ENCODE measurements at places on chromosomes 5 and 9.

DNA sequence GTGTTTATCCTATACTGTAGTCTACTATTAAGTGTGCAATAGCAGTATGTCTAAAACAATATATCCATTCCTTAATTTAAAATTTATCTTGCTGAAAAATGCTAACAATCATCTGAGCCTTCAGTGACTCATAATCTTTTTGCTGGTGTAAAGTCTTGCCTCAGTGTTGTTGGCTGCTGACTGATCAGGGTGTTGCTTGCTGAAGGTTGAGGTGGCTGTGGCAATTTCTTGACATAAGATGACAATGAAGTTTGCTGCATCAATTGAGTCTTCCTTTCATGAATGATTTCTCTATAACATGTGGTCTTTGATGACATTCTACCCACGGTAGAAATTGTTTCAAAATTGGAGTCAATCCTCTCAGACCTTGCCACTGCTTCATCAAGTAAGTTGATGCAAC lies 24.3 kb upstream of the SPEF2 start:
- DNase-seq = no peak

DNA sequence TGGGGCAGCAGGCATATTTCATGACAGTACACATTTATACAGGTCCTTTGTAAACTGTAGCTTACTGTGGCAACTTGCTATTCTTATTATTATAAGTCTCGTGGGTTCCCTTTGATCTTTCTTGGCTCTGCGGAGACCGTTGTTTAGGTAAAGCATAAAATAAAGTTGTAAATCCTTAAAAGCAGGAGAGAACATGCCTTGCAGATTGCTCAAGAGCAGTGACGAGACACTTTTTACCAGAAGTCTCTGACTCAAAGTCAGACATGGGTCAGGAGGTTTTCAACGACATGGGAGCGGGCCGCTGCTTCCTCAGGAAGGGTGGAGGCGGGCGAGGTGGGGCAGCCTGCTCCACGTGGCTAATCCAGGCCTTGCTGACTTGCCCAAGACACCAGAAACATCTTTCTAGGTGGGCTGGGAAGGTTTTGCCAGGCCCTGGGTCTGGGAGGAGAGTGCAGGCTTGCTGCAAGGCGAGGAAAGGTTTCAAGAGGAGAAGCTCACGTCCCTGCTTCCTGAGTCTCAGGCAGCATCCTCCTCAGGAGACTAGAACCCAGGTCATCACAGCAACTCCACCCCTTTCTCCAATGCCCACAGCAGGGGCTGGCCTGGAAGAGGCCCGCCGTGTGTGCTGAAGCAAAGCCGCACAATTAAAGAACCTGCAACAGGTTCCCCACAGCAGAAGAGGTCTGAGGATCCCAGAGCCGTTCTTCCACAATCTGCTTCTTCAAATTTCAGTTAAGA lies 6.5 kb downstream of the TBC1D2 start:
- no peak for DNase-seq

- DNase-seq = no peak
Observed at GRCh38 chr5:41095324-41096101, 24.4 kb upstream of the MROH2B start.

- DNase-seq = no peak
Observed at GRCh38 chr9:12882430-12882829, 107.6 kb downstream of the LURAP1L start.

DNA sequence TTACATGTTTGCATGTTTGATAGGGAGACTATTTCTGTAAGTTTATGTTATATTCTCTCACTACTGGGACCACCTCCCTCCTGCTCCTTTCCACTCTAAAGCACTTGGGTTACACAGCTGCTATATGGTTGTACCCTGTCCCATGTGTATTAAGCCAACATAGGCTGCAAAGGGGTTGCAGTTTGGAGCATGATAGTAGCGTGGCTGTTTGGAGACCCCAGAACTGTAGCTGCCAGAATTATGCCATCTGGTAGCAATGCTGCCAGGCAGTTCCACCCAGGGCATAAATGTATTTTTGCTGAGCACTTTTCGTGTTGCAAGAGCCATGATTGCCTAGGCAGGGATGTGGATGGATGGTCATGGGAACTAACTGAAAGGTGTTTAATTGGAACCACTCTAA lies 81.8 kb downstream of the CNTLN start:
- no peak for DNase-seq

DNA sequence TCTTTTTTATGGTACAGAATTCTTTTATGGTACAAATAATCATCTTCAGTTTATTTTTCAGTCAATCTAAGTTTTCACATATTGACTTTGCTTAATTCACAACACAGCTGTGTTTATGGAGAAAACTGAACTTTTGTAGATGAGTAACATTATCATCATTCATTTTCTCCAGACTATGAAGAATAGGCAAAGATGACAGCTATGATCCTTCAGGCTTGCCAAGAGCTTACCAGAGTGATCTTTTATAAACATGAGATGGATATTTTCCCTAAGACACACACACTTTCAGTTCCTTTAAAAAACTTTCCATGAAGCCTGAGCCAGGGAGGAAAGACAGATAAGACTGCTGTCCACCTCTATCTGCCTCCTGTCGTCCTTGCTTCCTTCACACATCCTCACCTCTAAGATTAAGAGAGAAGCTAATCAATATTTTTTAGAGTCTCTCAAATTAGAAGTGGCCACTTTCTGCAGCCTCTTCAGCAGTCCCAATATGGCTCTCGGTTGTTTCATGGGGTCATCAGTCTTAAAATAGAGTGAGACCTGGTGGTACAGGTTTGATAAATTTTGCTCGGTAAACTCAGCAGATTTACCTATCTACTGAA lies 108.1 kb upstream of the SLC27A6 start:
- no peak for DNase-seq

GRCh38 chr5:17364987-17365810 lies 132.8 kb upstream of the TAF11L2 start:
- DNase-seq = no peak

DNA sequence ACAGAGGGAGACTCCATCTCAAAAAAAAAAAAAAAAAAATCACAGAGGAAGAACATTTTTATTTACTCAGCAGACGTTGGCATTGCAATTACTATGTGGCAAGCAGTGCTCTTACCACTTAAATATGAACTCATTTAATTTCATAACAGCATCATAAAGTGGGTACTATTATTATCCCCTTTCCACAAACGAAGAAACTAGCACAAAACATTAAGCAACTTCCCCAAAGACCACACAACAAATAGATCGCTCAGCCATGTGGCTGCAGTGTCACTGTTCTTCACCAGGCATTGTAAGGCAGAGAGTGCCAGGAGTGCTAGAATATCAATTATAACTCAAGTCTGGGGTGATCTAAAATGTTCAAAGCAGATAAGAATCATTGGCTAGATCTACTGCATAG lies 69.8 kb upstream of the PLPP6 start:
- no peak for DNase-seq

- DNase-seq = no peak
Observed at GRCh38 chr5:80629281-80629680, 25.2 kb upstream of the MSH3 start.

GRCh38 chr9:78397045-78397444 lies 100.1 kb downstream of the PSAT1 start:
- no peak for DNase-seq

GRCh38 chr9:17894501-17895160 lies 315.8 kb downstream of the SH3GL2 start:
- DNase-seq = no peak

Data from WERI-Rb-1 (cell line).